Fibroblast of skin of back (primary cell): ENCODE measurements at places on chromosomes 5 and 9.

GRCh38 chr9:95822583-95823431 lies 52.7 kb upstream of the ERCC6L2 start:
- DNase-seq: peak; percentile 84

DNA sequence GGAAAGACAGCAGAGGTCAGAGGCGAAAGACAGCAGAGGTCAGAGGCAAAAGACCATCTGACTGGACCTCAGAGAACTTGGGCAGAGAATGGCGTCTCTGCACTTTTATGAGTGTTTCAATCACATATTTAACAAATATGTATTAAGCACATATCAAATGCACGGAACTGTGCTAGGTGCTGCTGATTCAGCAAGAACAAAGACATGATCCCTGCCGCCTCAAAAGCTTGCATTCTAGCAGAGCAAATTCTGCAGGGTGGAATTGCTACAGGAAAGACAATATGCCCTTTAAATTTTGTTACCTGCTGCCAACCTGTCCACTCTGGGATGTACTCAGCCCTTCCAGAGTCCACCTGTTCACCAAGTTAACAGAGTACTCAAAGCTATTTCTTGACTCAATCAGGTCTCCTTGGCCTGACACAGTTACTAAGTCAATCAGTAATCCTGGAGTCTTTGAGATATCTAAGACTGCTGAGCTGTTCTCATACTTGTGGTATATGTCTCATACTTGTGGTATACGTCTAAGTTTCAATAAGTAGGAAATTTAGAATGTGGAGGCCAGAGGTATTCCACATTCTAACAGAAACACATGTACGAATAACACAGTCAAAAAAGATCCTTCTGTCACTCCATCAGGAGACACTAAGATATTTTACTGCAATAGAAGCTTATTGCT lies 131.8 kb downstream of the GNAQ start:
- peak; percentile 87 for DNase-seq

- no peak for DNase-seq
Measured at GRCh38 chr5:76299592-76299991, 103.5 kb upstream of the IQGAP2 start.

GRCh38 chr5:127294829-127295228 lies 4.2 kb downstream of the MEGF10 start:
- peak; percentile 4 for DNase-seq

- DNase-seq: no peak
Measured at GRCh38 chr5:172156541-172156994, 31.5 kb downstream of the STK10 start.
